SHP77 treated with DMSO at 0.1 percent for 48 hours (cell line): ENCODE measurements at places on chromosomes 2 and 18.
A peak's percentile ranks its signal among the peaks of the same experiment; 100 is the strongest.

DNA sequence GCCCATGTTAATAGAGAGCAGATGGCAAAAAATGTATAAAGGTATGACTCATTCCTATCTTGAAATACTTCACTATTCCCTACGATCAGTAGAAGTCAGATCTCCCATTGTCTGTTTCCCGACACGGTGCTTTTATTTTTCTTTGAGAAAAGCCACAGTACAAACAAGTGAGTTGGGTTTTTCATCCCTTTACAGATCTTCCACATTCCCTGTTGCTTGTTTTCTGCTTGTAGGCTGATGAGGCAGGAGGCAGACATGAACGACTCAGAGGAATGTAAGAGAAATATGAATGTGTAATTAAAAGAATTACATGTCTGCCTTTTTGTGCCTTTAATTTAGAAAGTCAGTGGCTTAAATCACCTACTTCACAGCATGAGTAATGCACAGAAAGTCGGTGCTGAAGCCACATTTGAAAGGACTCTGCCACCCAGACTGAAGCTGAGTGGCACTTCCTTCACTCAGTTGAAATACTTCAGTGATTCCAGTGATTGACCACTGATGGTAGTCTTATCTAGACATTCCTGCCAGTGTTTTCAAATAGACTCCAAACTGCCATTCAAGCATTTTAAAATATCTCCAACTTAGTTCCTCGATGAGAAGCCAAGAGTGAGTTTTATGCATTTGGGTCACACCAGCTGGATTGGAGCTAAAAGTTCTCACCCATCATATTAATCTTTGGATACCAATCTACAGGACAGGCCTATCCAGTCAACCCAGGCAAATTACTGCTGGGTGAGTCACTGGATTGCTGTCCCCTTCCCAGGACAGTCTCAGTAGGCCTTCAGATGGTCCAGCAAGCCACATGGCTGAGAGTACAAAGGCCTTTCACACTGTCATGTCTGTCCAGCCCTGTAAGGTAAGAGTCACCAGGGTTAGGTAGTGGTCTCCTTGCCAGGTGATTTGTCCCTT lies 79.0 kb downstream of the COLEC12 start:
- DNase-seq: no peak

DNA sequence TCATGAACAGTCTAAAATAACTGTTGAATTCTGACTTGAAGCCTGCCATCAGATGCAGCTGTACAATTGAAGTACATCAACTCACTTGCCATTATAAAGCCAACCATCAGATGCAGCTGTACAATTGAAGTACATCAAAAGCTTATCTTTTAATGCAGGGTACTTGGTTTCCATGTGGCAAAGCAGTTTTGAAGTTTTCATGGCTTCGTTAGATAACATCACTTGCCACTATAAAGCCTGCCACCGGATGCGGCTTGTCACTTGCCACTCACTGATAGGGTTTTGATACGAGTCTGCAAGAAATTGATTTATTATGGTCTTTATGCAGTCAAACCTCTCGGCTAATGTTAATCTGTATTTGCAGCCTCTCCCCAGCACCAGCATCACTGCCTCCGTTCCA lies 1605.8 kb downstream of the SUCLG1 start:
- no peak for DNase-seq

DNA sequence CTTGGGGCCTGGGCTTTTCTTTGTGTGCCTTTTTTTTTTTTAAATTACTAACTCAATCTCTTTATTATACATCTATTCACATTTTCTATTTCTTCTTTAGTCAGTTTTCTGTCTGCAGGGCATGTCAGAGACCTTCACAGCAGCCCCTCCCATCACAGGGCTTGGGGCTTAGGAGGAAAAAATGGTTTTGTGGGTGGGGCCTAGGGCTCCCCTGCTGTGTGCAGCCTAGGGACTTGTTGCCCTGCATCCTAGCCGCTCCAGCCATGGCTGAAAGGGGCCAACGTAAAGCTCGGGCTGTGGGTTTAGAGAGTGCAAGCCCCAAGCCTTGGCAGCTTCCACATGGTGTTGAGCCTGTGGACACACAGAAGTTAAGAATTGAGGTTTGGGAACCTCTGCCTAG lies 13.8 kb downstream of the ZSCAN30 start:
- no peak for DNase-seq

DNA sequence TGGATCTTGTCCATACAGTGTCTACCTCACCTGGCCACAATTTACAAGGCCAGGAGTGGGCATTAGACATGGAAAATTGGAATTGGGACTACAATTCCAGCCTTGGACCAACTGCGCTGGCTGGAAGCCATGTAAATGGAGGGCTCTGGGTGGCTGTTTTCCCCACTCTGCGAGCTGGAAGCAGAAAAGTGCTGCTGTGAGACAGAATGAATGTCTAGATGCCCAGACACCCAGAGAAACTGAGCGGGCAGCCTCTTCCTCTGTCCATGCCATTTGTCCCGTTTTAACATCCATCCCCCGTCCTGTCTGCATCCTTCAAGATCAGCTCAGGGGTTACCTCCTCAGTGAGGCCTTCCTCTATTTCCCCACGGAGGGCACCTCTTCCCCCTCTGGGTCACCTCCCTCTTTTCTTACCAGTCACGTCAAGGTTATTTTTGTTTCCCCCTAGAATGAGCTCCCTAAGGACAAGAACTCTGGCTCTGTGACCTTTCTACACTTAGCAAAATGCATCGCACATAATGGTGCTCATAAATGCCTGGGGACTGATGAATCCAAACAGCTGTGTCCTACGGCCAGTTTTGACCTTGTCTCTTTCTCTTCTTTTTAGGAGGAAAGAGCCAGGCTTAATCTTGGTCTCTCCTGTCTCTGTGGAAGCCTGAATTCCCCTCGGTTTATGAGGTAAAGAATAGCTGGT lies 41.2 kb downstream of the MCFD2 start:
- no peak for DNase-seq

- no peak for DNase-seq
Observed at GRCh38 chr2:176079831-176080539, 3.8 kb downstream of the EVX2 start.

DNA sequence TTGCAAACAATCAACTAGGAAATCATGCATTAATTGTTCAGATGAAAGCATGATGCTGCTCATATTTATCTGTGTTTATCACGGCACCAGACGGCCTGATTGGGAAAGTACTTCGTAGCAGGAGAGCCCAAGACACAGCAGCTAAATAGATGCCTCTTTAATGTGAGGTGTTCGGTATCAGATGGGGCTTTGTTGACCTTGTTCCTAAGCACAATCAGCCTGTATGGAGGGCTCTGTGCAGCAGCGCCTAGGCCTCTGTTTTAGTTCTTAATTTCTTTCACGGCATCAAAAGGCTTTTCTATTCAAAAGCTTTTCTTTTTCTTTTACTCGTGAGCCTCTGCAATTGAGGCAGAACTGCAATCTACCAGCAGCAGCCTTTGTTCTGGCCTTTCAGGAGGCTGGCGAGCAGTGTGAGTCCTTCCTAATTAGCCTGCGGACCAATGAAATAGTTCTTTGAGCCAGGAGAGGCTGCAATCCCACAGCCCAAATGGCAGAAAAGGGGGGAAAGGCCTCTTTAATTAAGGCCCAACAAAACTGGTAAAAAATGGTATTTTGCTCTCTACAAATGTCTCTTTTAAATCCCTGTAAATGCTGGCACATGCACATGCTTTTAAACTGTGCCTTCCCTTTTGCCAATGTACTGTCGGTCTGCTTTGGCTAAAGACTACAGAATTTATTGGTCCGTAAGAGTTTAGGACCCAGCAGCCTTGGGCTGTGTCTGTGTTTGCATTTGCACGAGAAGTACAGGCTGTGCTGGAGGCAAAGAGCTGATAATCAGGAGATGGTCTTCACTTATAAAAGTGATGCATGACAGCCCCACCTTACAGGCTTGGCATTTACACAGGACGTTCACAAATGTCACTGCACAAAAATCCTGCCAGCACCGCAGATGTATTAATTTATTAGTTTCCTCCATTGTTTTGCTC lies 159.6 kb downstream of the RND3 start:
- no peak for DNase-seq

- DNase-seq: no peak
Observed at GRCh38 chr2:16021611-16022363, 81.4 kb downstream of the MYCN start.

GRCh38 chr2:64799592-64800252 lies 146.0 kb upstream of the SERTAD2 start:
- peak; percentile 58 for DNase-seq

GRCh38 chr2:218137514-218137913 lies 11.7 kb downstream of the CXCR2 start:
- no peak for DNase-seq
